ENCODE measurements at places on chromosomes 12 and 14. TPM values are rescaled to one million over a fixed set of nuclear protein-coding genes. Genes with fewer than 3 reads are reported as not detected.
A peak's percentile ranks its signal among the peaks of the same experiment; 100 is the strongest.

Gene PRR4
- 1.5 TPM for total RNA-seq

Gene RNF212B
- total RNA-seq = not detected

GRCh38 chr14:104195878-104196277 lies 57.5 kb downstream of the KIF26A start:
- no peak for DNase-seq

Gene NGB
- total RNA-seq = not detected

Gene AKAP3
- 6.2 TPM for total RNA-seq

DNA sequence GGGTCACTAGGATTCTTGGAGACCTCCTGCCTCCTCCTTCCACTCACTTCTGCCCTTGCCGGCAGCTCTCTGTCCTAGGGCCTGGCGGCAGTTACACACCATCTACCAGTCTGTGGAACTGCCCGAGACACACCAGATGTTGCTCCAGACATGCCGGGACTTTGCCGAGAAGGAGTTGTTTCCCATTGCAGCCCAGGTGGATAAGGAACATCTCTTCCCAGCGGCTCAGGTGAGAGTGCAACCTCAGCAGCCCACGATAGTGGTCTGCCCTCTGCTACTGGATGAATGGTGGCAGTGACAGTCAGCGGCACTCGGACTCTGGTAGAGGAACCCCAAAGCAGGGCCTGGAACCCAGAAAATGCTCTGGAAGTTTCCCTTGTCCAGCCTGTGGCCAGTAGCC lies 1.3 kb downstream of the ACADS start:
- DNase-seq = no peak

DNA sequence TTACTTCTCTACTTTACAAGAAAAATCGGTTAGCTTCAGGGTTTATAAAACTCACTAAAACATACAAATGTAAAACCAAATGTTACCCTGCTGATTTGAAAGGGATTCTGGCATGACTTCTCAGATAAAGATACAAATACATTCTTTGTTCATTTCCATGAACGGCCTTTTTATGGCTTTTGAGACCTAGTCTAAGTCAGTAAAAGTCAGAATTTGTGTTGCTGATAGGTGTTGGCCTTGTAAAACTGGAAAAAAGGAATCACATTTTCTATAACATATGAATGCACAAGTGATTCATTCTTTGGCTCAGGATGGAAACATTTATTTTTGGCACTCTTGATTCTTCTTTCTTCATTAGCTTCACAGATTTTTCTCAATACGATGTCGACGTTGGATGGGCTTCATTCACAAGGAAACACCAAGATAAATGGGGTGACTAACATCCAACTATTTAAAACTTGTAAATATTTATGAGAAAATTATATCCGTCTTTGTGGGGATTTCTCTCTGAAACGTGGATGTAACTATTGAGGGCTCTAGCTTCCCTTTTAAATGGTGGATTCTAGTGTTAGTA lies 27.0 kb upstream of the CPM start:
- no peak for DNase-seq

DNA sequence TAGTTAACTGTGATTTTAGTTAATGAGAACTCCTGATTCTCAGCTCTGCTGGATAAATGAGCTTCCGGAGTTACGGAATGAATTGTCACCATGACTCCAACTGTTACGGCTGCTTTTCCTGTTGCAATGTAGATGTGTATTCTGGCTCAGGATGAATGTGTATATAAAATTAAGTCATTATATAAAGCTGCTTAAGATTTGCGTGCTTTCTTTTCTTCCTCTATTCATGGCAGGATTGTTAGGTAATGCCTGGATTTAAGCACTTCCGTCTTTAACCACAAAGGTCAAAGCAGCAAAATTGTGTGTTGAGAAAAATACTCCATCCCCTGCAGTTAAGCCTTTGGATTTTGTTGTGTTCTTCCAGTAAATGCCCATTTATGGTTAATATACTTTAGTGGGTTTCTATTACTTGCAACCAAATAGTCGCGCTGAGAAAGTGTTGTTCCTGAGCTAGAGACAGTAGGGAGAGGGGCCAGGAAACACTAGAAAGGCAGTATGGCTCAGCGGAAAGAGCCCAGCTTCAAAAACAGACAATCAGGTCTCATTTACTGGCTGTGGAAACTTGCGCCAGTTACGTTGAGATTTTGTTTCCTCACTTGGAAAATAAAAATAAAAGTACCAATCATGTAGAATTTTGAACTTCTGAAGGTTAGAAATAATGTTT lies 9.4 kb upstream of the CCDC175 start:
- no peak for DNase-seq

GRCh38 chr14:100305324-100306100 lies 732 bp downstream of the SLC25A29 start:
- DNase-seq = peak; percentile 14

Measured in CD4-positive, alpha-beta memory T cell (primary cell).